ENCODE measurements at places on chromosomes 5 and 9.

DNA sequence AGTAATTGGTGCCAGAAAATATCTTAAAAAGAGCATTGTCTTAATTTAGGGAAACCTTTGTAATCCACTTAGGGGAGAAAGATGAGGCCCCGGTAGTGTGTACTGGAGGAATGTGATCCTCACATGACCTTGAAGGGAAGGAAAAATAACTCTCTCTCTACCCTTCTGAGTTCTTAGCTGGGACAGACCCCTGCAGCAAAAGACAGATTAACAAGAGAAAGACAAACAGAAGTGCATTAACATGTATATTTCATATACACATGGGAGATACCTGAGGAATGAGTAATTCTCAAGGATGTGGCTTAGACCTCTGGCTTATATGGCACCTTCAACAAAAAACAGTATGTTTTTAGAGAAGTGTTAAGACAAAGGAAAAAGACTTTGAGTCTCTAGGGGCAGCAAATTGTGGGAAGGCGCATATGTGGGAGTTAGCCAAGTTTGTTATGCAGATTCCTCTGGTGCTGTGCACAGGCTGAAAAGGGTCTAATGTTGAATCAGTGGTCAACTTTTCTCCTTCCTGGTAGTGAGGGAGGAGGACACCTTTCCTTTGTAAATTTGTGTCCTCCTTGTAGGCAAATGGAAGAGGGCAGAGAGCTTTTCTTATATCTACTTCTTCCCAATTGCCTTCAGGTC lies 138.8 kb downstream of the LRRC70 start:
- DNase-seq = no peak

GRCh38 chr5:142248853-142249462 lies 75.9 kb downstream of the SPRY4 start:
- DNase-seq = no peak

- no peak for DNase-seq
These were observed 449.3 kb upstream of the KLF4 start for GRCh38 chr9:107938801-107939386.

- no peak for DNase-seq
These were observed 9.8 kb downstream of the GCNT4 start for GRCh38 chr5:75042522-75042921.

DNA sequence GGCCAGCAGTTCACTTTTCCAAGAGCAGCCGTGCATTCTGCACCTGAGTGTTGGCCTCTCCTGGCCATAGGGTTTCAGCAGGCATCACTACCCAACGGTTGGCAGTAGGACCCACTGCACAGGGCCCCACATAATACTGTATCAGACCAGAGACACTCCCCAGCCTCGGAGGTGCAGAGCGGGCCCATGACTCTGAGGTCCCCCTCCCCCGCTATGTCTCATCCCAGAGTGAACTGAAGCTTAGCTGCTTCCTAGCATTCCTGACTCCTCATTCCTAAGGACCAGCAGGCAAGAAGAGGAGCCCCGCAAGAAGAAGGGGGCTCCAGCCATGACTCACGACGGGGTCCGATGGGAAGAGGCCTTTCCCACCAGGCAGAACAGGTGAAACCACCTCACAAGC lies 67.2 kb downstream of the CAMSAP1 start:
- no peak for DNase-seq

DNA sequence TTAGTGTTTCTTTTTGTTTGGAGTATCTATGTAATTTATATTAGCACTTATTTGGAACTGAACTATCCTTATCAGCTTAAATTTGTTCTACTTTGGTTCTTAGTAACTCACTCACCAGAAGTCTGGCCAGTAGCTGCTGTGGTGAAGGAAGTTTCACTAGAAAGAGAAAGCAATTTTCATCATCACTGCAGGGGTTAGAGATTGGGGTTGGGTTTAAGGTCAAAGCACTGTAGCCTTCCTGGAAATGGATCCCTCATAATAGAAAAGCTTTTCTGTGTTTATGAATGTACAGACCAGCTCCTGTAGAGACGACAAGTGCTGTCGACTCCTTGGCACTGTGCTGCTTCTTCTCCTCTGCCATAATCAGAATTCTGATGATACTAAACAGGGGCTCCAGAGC lies 22.2 kb downstream of the MROH2B start:
- peak; percentile 14 for DNase-seq

DNA sequence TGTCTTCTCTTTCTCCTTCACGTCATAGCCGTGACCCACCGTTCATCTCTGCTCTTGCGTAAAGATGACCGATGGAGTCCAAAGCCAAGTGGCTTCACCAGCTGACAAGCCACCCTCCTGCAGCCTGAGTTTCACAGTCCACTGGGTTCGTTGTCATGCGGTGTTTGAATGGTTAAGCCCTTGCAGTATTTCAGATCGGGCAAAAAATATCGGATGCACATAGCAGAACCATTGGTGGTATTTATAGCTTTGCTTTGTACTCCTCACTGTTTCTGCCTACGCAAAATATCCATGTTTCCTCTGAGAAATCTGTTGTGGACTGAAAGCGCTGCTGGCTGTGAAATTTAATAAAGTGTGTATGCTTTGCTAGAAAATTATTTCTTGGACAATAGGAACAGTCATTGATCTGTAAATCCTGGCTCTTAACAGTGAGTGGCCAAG lies 34.5 kb upstream of the NCS1 start:
- no peak for DNase-seq

DNA sequence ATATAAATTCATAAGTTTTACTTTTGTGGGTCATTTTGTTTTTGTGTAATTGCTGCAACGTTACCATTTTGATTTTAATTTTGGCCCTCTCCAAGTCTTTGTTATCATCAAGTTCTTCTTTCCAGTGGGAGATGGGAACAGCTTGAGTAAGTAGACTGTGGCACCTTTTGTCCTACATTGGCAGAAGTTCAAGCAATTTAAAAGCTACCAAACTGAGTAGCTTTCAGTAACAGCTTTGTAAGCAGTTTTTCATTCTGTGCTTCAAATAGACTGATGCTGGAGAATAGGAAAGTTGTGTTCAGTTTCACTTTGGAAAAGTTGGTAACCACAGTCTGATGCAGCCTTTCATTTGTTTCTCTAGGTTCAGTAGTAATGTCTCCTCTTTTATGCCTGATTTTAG lies 47.8 kb upstream of the TMED7 start:
- DNase-seq = peak; percentile 64

GRCh38 chr9:38311382-38312270 lies 80.9 kb upstream of the ALDH1B1 start:
- no peak for DNase-seq

DNA sequence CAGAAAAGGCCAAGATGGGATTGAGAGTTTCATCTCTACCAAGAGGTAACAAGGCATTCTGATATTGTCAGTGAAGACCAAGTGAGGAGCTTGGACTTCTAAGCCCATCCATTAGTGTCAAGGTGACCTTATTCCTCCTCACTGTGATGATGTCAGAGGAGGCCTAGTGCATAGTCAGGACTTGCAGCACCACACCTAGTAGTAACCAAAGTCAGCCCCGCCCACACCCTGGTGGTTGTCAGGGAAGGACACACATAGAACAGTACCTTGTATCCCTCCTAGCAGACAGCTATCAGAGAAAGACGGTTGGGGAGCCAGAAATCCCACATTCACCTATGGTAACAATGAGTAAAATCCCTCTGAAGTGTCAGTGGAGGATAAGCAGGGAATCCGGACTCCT lies 111.7 kb downstream of the AP3B1 start:
- peak; percentile 10 for DNase-seq

DNA sequence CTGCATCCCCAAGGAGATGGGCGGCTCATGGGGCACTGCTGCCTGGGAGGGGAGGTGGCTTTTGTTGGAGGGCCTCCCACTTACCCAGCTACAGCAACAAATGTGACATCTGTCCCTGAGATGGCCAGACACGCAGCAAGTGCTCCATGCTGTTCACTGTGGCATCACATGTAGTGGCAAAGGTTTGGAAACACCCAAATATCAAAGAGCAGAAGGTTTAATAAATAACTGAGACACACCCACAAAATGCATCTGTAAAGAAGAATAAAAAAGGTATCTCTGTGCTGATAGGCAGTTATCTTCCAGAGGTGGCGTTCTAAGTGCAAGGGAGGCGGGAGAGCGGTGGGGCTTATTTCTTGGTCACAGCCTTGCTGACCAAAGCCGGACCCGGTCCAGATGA lies 23.3 kb upstream of the CLPTM1L start:
- DNase-seq = no peak

DNA sequence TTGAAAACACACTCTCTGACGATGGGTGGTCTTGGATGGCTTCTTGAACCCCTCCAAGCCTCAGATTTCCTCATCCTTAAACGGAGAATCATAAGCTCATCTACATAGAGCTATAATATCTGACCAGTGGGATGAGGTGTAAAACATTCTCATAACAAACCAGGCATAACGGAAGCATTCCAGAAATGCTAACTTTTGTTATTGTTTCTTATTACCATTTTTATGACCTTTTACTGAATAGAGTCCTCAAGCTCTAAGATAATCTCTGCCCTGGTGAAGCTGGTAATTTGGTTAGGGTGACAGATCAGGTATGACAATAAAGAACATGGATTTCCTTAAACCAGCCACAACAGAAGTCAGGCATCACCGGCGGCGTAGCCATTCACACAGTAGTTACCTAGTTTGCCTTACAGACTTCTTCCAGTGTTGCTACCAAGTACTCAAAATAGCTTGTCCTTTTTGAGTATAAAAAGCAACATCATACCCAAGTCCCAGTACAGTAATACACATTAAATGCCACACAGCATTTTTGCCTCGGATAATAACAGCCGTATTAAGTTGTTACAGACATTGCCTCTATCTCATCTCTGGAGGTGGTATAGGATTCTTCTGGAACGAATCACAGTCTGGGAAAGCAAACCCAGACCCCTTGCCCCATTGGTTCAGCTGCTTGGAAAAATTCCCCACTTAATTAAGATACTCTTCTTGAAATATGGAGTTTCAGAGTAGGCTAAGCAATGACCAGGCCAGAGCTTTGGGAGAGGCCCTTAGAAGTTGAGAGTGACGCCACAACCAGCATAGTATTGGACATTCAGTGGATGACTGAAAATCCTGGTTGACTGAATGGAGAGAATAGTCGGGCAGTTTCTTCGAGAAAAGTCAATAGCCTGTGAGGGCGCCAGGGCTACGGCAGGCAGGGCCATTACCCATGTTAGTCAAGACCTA lies 252.5 kb downstream of the SLIT3 start:
- no peak for DNase-seq

DNA sequence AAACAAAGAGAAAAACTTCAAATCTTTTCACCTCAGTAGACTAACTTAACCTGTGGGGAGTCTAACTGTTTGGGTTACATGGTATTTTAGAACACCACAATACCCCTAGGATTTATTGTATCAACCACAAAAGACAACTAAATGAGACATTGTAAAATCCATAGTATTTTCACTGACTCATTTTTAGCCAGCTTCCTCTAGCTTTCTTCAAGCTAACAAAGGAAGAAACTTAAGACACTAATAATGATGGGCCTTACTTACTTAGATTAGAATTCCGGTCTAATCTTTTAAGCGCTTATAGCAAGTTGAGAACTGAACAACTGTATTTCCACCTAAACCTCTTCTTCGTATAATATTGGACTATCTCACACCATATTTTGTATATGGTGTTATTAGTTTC lies 529.3 kb downstream of the DMRTA1 start:
- DNase-seq = no peak

- DNase-seq = no peak
These were observed 624.9 kb upstream of the GRAMD2B start for GRCh38 chr5:125798307-125798706.
